ENCODE measurements at places on chromosomes 5 and 9.
A peak's percentile ranks its signal among the peaks of the same experiment; 100 is the strongest.

GRCh38 chr9:6708732-6709131 is 49.0 kb upstream of the KDM4C start:
- no peak for DNase-seq

DNA sequence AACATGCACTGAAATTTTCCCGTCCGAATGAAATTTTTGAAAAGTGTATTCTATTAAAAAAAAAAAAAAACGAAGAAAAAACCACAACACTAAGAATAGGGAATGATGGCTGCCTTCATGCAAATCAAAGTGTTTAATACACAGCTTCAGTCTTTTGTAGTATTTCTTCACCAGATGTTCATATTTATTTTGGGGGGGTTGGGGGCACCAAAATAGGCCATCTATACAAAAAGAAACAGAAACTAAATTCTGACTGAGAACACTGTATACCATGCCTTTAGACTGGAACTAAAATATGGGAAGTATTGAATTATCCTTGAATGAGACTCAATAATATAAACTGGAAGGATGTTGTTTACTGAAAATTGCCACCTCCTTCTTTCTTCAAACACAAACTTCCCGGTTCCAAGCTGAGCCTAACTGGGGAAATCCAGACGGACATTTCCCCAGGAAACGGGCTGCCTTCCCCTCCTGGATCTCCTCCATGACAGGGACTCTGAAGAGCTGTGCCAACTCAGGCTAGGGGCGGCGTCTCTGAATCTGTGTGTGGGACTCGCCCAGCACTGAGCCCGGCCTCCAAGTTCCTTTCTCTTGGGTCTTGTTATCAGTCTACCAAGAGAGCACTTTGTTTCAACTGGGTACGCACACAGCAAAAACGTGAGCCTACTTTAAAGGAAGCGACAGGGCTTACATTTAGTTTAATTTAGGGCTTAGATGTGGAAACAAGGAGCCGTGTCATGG is 511.3 kb upstream of the ADAMTS16 start:
- no peak for DNase-seq

- no peak for DNase-seq
These were observed 67.2 kb downstream of the MRPS30 start for GRCh38 chr5:44875661-44876605.

DNA sequence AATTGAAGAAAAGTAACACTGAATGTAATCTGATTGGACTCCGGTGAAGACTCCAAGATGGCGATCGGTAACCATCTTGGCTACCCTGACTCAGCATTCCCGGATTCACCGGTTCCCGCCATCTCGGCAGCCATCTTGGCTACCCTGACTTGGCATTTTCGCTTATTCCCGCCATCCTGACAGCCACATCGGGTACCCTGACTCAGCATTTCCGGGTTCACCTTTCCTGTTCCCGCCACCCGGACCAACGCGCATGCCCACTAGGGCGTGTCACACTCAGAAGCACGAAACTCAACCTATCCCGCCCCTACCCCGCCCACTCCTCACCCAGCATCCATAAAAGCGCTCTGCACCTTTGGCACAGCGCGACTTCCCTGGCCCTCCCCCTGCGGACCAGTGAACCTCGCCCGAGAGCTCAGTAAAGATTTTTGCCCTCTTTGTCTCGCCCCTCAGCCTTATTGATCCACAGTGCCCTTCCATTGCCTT is 17.2 kb downstream of the SPTLC1 start:
- DNase-seq: peak; percentile 55

DNA sequence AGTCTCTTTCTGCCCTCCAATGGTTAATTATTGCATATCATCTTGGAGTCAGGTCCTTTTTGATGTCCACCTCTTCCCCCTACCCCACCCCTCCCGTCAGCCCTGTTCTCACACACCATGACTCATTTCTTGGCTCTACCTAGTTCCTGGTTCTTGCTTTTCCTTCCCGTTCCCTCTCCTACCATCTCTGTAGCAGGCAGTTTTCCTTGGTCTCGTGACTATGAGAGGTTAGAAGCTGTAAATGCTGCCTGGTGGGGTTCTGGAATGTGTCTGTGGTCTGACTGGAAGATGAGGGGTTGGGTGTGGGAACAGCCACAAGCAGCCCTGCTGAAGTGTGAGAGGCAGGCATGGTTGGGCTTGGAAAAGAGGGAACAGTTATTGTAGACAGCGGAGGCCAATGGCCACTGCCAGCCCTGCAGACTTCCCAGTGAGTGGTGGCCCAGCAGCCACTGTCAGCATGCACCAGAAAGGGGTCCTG is 18.2 kb downstream of the SLC22A5 start:
- peak; percentile 82 for DNase-seq

DNA sequence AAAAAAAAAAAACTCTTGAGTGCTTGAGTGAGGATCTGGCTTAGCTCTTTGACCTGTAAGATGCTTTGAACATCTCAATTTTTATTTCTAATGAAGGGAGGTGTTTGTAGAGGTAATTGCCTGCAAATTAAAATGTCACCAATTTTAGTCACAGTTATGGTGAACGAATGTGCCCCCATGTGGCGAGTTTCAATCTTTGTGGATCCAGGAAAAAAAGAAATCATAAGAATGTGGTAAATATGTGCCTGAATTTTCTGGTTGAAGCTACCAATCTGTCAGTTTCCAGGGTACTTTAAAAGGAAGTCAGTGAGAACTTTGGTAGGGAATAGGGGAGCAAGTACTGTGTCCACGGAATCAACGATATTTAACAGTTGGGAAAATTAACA is 1772.4 kb upstream of the CDH9 start:
- DNase-seq: no peak

- no peak for DNase-seq
These were observed 30.4 kb downstream of the NFX1 start for GRCh38 chr9:33320568-33321261.

DNA sequence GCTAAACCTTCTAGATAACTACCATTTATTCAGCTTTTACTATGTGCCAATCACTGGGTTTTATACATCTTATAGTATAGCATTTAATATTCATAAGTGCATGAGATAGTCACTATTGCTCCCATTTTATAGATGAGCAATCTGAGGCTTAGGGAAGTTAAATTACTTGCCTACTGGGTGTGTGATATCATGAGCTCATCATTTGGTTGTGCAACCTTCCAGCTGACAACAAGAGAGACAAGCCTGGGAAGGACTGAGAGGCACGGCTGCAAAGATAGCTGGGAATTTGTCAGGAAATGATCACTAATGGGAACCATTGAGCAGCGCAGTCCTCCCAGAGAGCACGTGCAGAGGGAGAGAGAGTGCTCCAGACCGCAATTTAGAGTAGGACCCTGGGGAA is 481.6 kb upstream of the KIF2A start:
- DNase-seq: no peak

DNA sequence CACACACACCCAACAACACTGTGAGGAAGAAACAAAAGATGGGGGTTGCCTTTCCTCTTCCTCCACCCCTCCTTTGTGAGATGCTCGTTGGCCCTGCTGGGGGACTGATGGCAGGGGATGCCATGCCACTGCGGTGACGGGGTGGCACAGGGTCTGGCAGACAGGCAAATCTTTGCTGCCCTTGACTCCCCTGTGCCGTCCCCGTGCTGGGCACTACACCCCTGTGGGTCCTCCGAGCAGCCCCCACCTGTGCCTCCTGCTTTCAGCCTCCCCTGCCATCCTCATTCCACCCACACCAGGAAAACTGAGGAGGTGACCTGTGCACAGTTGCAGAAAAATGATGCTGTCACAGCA is 40.2 kb upstream of the IER5L start:
- no peak for DNase-seq

DNA sequence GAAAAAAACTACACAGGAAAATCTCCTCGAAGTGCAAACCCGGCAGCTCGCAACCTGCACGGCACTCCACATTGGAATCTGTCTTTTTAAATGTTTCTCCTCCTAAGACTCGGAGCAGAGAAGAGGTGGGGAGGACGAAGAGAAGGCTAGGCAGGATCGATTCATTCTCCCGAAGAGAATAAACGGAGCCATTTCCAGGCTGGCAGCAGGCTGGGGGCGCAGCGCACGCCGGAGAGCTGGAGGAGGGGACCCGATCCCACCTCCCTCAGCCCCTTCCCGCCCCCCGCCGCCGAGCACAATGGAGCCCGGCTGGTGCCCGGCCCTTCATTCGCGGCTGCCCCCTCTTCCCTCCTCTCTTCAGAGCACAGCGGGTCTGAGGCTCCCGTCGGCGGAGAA is 628 bp downstream of the HOMER1 start:
- DNase-seq: no peak

DNA sequence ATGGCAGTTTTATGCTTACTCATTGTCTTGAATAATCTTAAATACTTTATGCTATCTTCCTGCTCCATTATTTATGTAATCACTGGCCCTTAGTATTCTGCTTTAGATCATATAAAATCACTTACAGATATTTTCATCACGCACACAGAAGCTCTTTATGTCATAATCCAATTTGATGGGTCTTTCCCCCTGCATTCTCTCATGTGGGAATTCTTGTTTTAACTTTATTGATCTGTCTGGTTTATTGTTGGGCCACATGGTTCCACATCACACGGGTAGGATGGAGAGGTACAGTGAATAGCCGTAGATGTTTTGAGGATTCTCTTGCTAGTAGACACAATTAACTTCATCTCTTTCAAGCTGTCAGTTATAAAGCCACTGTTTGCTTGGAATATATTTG is 27.0 kb downstream of the PLPPR1 start:
- no peak for DNase-seq

- peak; percentile 53 for DNase-seq
These were observed 3.8 kb downstream of the BARHL1 start for GRCh38 chr9:132585954-132586829.

DNA sequence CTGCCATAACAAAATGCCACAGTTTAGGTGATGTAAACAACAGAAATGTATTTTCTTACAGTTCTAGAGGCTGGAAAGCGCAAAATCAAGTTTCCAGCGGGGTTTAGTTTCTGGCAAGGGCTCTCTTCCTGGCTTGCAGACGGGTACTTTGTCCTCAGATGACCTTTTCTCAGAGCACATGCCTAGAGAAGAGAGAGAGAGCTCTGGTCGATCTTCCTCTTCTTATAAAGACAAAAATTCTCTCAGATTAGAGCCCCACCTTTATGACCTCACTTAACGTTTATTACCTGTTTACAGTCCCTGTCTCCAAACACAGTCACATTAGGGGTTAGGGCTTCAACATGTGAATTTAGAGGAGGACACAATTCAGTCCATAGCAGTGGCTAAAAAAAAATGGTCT is 119.7 kb downstream of the CETN3 start:
- no peak for DNase-seq

DNA sequence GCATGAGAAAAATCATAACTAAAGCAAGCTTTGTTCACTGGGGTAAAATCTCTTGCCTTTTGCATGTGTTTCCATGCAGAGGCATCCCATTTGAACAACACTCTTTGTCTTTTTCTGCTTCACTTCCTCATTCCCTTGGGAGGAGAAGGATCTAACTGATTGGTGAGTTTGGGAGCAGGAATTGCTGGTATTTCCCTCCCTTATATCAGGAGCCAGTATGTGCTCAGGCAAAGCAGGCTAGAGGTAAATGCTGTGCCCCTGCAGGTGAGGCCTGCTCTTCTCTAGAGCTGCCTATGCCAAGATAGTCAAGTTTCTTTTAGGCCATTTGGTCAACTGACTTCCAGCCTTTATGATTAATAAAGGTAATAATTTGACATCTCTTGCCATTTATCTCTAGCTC is 179.9 kb downstream of the COX7C start:
- DNase-seq: no peak

- DNase-seq: no peak
These were observed 595 bp upstream of the GRHPR start for GRCh38 chr9:37421914-37422288.

GRCh38 chr5:69271376-69271775 is 36.7 kb downstream of the CDK7 start:
- no peak for DNase-seq

DNA sequence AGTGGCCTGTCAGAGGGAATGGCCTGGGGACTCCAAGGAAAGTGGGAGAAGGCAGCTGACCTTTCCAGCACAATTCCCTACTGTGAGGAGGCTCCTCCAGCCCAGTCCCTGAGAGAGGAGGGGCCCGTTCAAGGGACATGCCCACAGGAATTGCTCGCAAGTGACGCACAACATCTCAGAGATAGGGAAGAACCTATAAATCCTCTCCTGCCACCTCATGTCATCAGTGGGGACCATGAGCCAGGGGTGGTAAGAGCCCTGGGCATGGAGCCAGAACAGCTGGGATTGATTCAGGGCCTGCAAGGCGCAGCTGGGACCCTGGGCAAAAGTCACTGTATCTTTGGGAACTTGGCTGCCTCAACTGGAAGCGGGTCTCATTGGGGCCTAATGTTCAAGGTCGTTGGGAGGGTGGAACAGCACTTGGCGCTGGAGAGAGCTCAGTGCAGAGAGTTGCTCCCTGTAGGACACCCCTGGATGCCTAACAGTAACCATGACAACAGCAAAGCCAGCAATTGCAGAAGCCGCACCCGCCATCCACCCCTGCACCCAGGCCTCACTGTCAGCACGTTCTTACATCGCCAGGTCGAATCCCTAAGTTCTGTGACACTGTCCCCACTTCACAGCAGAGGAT is 41.3 kb upstream of the ORM1 start:
- peak; percentile 76 for DNase-seq

DNA sequence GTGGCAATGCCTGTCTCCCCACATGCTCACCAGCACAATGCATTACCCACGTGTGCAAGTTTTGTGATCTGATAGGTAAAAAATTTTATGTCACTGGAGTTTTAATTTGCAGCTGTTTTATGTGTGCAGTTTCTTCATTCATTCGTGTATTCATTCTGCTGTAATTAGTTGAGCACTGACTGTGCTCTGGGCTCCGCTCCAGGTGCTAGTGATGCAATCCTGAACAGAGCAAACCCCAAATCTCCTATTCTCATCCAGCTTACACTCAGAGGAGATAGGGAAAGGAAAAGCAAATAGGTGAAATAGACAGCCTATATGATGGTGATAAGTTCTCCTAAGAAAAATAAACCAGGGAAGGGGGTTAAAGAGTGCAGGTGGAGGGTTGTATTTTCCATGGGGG is 148.4 kb downstream of the TENT4A start:
- no peak for DNase-seq

GRCh38 chr9:124818431-124819281 is 34.6 kb upstream of the WDR38 start:
- no peak for DNase-seq

GRCh38 chr9:24572406-24572805 is 26.7 kb upstream of the IZUMO3 start:
- no peak for DNase-seq

All from spinal cord (tissue), 10 donors.